ENCODE measurements at places on chromosomes 2 and 18. TPM values are rescaled to one million over a fixed set of nuclear protein-coding genes. Genes with fewer than 3 reads are reported as not detected.
A peak's percentile ranks its signal among the peaks of the same experiment; 100 is the strongest.

WNT10A gene
- total RNA-seq, result 0.17 TPM

GRCh38 chr2:56654936-56655335 is 471.1 kb downstream of the CCDC85A start:
- no peaks in the 10 kb centered on the region for H3K4me1 ChIP-seq
- no peaks in the 10 kb centered on the region for H3K27me3 ChIP-seq
- no peak overlapping the region for H3K4me3 ChIP-seq
- H3K27ac ChIP-seq, result no peak overlapping the region
- H3K36me3 ChIP-seq, result no peaks in the 10 kb centered on the region

GRCh38 chr2:120430501-120430830 is 84.5 kb downstream of the INHBB start:
- peak; percentile 43 for DNase-seq
- peaks cover 9% of the 10 kb centered on the region for H3K4me1 ChIP-seq
- H3K36me3 ChIP-seq, result no peaks in the 10 kb centered on the region
- no peaks in the 10 kb centered on the region for H3K27me3 ChIP-seq
- no peak overlapping the region for H3K4me3 ChIP-seq
- H3K27ac ChIP-seq, result no peak overlapping the region

GRCh38 chr2:126496493-126496892 is 159.5 kb upstream of the GYPC start:
- no peaks in the 10 kb centered on the region for H3K4me1 ChIP-seq
- DNase-seq, result no peak
- H3K4me3 ChIP-seq, result no peak overlapping the region
- no peaks in the 10 kb centered on the region for H3K27me3 ChIP-seq
- peaks cover 14% of the 10 kb centered on the region for H3K36me3 ChIP-seq
- no peak overlapping the region for H3K27ac ChIP-seq

GRCh38 chr2:182763311-182763912 is 47.4 kb downstream of the DNAJC10 start:
- peaks cover 4% of the 10 kb centered on the region for H3K36me3 ChIP-seq
- no peak overlapping the region for H3K4me3 ChIP-seq
- no peak for DNase-seq
- no peaks in the 10 kb centered on the region for H3K27me3 ChIP-seq
- H3K27ac ChIP-seq, result no peak overlapping the region
